Suppressor macrophage treated with lipopolysaccharide for 4 hours (primary cell): ENCODE measurements at places on chromosomes 6 and 20.

DNA sequence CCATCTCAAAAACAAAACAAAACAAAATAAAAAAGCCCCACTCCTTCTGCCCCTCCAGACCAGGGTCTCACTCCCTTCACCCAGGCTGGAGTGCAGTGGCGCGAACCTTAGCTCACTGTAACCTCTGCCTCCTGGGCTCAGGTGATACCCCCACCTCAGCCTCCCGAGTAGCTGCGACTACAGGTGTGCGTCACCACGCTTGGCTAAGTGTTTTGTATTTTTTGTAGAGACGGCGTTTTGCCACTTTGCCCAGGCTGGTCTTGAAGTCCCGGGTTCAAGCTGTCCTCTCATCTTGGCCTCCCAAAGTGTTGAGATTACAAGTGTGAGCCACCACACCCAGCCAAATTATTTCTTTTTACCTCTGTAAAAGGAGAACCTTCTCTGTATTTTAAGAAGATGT, 110.1 kb downstream of the NCOA3 start:
- no peak for DNase-seq

- peak; percentile 98 for DNase-seq
Observed at GRCh38 chr6:82247505-82248272, at the start of gene IBTK. Gene IBTK, minus strand, starts transcription at chr6:82247744. Its CDS starts 7,258 bp downstream, at chr6:82240486.

GRCh38 chr20:4813076-4813862, 91.6 kb downstream of the PRND start:
- DNase-seq: peak; percentile 80

- no peak for DNase-seq
Observed at GRCh38 chr6:79913369-79913768, 34.0 kb downstream of the ELOVL4 start.

DNA sequence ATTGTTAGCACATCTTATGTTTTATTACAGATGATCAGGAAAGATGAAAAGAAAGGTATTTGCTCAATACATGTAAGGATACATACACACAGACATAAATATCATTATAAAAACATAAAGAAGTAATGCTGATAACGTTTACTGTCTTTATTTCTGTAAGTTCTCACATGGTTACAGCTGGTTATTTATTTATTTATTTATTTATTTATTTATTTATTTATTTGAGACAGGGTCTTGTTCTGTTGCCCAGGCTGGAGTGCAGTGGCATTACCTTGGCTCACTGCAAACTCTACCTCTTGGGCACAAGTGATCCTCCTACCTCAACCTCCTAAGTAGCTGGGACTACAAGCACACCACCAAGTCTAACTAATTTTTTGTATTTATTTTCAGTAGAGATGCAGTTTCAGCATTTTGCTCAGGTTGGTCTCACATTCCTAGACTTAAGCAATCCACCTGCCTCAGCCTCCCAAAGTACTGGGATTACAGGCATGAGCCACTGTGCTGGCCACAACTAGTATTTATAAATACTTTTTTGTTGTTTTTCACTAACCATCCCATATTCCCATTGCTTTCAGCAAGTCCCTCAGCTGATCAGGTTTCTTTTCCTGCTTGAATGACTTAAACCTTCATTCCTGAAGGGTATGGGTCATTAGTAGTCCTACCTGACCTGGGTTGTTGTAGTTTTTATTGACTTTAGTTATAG, 35.8 kb downstream of the HLA-B start:
- no peak for DNase-seq
